ENCODE measurements at places on chromosomes 7 and 10. TPM values are rescaled to one million over a fixed set of nuclear protein-coding genes. Genes with fewer than 3 reads are reported as not detected.

DNA sequence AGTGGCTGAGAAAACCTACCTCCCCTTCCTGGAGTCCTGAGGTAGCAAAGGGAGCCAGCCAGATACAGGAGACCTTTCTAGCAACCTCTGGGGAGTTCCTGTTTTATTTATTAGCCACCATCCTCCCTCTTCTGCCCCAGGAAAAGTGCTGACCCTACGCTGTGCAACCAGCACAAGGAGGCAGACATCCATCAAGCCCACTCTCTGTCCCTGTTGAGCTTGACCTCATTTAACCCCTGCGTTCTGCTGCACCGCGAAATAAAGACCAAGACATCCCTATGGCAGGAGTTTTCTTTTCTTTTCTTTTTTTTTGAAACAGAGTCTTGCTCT is 25.3 kb upstream of the ANKRD2 start:
- H3K27ac ChIP-seq, result no peak overlapping the region
- H3K4me3 ChIP-seq, result no peak overlapping the region
- H3K27me3 ChIP-seq, result no peaks in the 10 kb centered on the region

DNA sequence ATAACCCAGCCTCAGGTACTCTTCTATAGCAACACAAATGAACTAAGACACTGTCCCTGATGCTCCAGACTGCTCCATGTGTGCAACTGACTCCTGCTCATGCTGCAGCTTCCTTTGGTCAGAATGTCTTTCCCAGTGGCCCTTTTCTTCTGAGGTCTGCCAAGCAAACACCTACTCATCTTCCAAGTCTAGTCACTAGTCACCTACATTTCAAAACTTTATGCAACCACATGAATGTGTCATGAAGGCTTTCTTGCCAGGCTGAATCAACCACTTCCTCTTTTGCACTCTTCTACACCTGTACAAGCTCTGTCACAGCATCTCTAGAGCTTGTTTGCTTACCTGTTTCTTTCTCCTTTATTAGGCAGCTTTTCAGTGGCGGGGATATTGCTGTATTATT is 75.8 kb downstream of the LSMEM1 start:
- H3K4me3 ChIP-seq, result no peak overlapping the region
- H3K27ac ChIP-seq, result no peak overlapping the region
- H3K4me1 ChIP-seq, result no peaks in the 10 kb centered on the region

BAIAP2L1 gene
- total RNA-seq, result 0.92 TPM

GRCh38 chr10:55033061-55033460 is 232.0 kb upstream of the PCDH15 start:
- no peaks in the 10 kb centered on the region for H3K4me1 ChIP-seq
- H3K36me3 ChIP-seq, result no peaks in the 10 kb centered on the region
- H3K4me3 ChIP-seq, result no peak overlapping the region
- no peak overlapping the region for H3K27ac ChIP-seq
- H3K27me3 ChIP-seq, result no peaks in the 10 kb centered on the region

MOGAT3 gene
- not detected for total RNA-seq

- peaks cover 16% of the 10 kb centered on the region for H3K4me1 ChIP-seq
- no peaks in the 10 kb centered on the region for H3K36me3 ChIP-seq
- no peak overlapping the region for H3K4me3 ChIP-seq
- H3K27me3 ChIP-seq, result no peaks in the 10 kb centered on the region
- no peak overlapping the region for H3K27ac ChIP-seq
Measured at GRCh38 chr10:28734938-28735759, 57.8 kb downstream of the BAMBI start.

CABCOCO1 gene
- total RNA-seq, result not detected

GRCh38 chr7:125834421-125834820 is 904.8 kb upstream of the POT1 start:
- no peaks in the 10 kb centered on the region for H3K36me3 ChIP-seq
- no peak for DNase-seq
- H3K27ac ChIP-seq, result no peak overlapping the region

MMD2 gene
- total RNA-seq, result not detected

CPA2 gene
- total RNA-seq, result 0.26 TPM

RBM48 gene
- total RNA-seq, result 12.1 TPM
